Activated CD4-positive, alpha-beta T cell treated with anti-CD3 and anti-CD28 coated beads, Interleukin-10, Interleukin-2, amounts not matched to agents 100 ng/mL and 50 ng/mL, durations not matched to agents 16 hours and 8 hours (primary cell): ENCODE measurements at places on chromosomes 2 and 18.

- no peak for DNase-seq
Observed at GRCh38 chr2:68698567-68699377, 35.8 kb upstream of the ARHGAP25 start.

GRCh38 chr2:51597086-51597485 lies 565.2 kb upstream of the NRXN1 start:
- DNase-seq = no peak

- no peak for DNase-seq
Observed at GRCh38 chr2:49225126-49225525, 70.8 kb upstream of the FSHR start.

DNA sequence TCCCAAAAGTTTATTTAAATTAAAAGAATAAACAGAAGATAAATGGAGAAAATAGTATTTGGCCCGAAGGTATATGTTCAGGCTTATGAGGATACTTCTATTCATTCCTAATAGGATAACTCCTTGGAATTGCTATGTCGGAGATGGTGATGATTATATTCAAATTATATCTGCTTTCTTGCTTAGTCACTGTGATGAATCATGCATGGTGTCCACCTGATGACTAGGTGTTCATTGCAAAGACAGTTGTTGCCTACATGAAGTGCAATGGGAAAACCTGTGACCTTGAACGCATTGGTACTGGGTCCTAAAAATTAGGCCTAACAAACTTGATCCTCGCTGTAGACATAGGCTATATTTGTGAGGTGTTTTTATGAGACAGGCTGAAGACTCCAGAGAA lies 617.3 kb upstream of the ZEB2 start:
- no peak for DNase-seq

- no peak for DNase-seq
Observed at GRCh38 chr18:60508108-60508507, 135.5 kb upstream of the MC4R start.

DNA sequence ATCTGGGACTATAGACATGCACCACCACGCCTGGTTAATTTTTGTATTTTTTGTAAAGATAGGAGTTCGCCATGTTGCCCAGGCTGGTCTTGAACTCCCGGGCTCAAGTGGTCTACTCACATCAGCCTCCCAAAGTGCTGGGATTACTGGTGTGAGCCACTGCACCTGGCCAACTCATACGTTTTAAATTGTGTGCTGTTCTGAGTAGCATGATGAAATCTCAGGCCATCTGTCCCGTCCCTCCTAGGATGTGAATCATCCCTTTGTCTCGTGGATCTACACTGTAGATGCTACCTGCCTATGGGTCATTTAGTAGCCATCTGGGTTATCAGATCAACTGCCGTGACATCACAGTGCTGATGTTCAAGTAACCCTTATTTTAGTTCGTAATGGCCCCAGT lies 38.5 kb upstream of the RMP24 start:
- DNase-seq = no peak

DNA sequence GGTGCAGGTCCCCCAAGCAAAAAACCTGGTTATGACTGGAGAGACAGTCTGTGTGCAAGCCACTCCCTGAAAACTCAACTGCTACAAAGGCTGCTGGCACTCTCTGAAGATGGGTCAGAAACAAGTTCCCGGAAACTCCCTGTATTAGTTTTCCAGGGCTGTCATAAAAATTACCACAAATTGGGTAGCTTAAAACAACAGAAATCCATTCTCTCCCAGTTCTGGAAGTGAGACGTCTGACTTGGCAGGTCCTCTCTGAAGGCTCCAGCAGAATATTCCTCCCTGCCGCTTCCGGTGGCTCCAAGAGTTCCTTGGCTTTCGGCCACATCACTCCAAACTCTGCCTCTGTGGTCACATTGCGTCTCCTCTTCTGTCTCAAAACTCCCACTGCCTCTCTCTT lies 30.1 kb upstream of the SERPINE2 start:
- DNase-seq = no peak

- no peak for DNase-seq
Observed at GRCh38 chr2:85433511-85434089, 15.1 kb downstream of the SH2D6 start.

DNA sequence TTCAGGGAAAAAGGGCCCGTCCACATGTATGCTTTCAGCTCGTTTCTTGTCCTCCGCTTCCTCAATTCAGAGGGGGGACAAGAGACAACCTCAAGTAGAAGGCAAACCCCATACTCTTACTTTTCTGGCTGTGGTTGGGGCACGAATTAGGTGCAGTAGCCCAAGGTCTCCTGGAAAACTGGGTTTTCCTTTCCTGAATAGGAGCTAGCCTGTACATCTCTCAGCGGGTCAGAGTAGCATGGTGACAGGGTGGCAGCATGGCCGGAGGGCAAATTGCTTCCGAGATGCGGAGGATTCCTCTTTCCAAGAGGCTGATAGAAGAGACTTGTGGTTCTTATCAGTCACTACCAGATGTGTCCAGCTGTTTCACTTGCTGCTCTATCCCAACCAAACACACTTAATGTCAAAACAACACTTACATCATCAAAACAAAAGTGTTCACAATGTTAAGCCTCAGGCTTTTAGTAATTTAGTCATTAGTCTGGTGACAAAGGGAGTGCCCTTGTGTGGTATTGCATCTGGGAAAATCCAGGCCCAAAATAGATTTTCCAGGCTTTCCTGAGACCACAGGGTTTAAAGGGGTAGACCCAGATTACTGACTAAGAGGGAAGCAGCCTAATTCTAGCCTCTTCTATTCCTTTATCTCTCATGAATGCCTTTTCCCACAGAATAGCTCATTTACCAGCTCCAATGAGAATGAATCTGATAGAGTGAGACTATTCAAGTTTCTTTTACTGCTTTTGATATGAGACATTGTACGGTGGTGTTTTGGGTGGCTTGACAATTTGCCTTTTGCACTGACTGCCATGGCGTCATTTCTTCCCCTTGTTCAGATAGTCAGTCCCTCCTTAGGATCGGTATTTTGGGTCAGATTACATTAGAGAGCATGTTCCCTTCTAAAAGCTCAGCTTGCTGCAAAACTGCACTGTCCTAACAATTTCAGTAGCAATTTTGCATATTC lies 162.0 kb downstream of the LTBP1 start:
- DNase-seq = no peak

GRCh38 chr2:159229476-159230144 lies 56.9 kb downstream of the WDSUB1 start:
- no peak for DNase-seq

DNA sequence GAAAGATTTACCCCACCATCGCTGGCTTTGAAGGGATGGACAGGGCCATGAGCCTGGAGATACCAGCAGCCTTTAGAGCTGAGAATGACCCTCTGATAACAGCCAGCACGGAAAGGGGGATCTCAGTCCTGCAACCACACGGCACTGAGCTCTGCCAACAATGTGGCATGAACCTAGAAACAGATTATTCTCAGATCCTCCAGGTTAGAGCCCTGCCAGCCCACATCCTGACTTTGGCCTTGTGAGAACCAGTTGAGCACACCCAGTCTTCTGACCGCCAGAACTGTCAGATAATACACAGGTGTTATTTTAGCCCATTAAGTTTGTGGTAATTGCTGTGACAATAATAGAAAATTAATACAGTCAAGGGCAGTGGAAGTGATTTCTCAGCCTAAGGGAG lies 9.4 kb upstream of the GNLY start:
- no peak for DNase-seq

- DNase-seq = no peak
Observed at GRCh38 chr2:204673877-204674276, 128.6 kb downstream of the PARD3B start.

DNA sequence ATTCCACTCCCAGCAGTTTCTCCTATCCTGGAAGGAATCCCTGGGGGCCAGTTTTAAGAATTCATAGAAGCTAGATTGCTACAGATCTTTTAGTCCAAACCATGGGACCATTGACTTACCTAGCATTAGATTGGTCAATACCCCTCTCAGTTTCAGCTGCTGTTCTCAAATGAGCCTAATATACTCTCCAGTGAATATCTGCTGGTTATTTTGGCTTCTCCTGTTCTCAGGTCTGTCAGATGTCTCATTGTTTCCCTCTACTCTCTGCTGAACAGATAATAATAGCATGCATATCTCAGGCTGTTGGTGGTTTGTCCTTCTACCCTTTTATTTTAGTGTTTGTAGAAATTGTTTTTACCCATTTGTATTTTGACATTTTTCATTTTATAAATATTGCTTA lies 99.5 kb downstream of the FHOD3 start:
- no peak for DNase-seq

DNA sequence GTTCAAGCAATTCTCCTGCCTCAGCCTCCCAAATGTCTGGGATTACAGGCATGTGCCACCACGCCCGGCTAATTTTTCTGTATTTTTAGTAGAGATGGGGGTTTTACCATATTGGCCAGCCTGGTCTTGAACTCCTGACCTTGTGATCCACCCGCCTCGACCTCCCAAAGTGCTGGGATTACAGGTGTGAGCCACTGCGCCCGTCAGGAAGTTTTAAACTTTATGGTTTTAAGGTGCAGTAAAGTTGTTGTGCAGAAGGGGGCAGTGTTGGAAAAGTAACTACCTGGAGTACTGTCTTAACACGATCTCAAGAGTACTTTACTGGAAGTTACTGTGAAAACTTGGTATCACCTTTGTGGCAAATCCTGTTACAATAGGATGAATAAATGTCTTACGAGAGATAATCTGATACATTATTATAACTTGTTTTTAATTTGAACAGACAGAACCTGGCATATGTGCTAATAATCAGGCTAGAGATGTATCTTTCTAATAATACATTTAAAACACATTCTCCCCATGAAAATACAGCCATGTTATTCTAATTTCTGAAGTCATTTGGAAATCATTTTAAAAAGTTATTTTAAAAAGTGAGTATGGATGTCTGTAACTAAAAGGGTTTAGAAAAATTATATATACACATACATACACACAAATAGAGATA lies 10.8 kb downstream of the SPDYA start:
- peak; percentile 78 for DNase-seq

DNA sequence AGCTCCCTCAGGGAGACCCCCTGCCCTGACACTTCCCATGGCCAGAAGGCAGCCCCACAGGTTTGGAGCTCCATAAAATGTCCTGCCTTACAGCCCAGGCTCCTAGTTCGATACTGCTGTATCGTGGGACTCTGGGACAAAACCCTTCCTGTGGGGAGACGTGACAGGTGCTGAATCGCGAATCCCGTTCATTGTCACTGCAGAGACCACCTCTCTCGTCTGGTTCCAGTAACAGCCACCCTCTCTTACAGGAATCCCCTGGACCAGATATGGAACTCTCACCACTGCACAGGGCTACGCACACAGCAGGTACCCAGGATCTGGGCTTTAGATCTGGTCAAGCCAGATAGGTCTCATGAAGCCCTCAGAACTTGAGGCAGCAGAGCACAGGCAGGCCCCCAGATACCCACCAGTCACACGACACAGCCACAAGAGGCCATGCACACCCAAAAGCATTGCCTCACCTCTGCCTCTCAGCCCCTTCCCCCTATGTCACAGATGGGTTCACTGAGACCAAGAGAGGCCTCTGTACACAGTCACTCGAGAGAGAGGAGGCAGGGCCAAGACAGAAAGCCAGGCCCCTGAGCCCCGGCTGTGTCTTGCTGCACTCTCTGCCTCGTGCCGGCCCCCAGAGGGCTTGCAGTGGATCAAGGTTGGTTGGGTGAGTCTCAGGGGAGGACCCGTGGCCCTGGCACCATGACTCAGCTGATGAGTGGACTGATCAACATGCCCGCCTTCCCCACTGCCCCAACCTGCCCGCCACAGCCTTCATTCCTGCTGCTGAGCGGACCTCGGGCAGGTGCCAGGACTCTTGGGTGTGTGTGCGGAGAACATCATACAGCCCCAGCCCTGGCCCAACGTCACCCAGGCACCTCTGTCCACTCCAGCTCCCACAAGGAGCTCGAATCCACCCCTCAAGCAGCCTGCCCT lies 7.6 kb downstream of the SDC1 start:
- DNase-seq = no peak

DNA sequence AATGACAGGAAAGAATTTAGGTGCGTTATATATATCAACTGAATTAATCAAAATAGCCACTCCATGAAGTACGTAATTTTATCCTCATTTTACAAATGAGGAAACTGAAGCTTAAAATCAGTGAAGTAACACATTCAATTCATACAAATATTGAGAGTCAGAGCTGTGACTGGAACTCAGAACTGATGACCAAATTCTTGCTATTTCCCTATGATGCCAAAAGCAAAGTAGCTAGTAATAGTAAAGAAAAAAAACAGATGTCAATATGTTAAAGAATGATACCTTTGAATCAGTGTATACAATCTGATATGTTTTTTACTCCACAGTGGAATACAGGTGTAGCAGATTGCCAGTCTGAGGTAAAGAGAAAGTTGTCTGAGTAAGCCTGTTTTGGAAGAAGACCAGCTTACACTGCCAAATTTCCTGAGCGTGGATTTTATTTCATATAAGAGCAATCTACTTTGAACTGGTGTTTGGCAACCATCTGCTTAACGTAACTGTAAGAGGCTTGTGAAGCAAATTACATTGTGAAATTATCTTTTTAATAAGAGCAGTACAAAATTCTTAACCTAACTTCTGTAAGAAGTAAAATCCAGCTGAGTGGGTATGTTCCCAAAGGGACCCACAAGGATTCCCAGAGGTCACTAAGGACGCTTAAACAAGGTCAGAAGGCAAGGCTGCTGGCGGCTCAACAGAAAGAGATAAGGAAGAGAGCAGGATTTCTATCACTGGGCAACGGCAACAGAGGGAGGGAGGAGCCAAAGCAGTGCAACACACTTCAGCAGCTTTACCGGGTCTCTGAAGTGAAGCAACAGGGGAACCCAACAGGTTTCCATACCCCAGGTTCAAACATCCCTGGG lies 85.6 kb downstream of the IKZF2 start:
- no peak for DNase-seq

- no peak for DNase-seq
Observed at GRCh38 chr2:88686320-88686719, 5.2 kb upstream of the RPIA start.

DNA sequence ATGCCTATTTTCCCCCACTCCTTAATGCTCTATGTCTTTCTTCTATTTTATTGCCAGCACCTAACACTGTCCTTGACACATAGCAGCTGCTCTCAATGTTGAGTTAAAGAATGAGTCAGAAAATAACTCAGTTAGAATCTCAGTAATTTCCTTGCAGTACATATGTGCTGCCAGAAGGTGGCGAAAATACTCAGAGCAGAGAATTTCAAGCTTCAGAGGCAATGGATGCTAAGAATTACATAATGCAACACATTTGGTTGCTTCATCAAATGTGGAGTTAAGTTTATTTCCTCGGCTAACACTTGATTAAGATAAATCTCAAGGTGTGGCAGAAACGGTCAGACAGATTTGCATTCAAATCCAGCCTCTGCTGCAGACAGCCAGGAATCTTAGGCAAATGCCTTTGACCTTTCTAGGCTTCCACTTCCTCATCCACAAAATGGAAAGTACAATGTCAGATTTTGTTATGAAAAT lies 105.6 kb downstream of the VSNL1 start:
- peak; percentile 81 for DNase-seq
